ENCODE measurements at places on chromosomes 6 and 20.

- no peak for DNase-seq
Measured at GRCh38 chr6:149455031-149455732, 29.6 kb downstream of the ZC3H12D start.

DNA sequence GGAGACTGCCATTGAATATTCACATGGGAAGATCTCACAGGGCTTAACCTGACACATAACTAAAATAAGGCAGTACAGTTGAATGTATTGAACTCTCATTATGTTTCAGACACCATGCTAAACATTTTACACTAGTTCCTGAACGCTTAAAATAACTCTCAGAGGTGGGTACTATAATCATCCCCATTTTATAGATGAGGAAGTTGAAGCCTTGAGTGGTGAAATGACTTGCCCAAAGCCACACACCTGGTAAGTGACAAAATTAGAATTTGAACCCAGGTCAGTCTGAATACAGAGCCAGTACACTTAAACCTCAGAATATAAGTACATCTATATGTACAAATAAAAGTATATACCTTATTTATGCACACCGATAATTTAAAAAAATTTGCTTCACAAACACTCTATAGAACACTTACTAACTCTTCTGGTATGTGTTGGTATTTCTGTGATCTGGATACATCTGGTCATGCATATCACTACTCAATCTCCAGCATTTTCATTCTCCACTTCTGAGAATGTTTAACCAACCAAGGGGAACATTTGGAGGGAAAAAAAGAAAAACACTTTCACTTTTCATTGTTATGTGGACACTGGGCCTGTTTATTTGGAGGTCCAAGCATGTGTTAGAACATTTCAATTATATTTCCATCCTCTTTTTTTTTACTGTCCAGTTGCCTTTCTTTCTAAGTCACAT is 4.6 kb upstream of the BICRAL start:
- no peak for DNase-seq

GRCh38 chr20:34538671-34539123 is 19.8 kb upstream of the MAP1LC3A start:
- DNase-seq = peak; percentile 79

DNA sequence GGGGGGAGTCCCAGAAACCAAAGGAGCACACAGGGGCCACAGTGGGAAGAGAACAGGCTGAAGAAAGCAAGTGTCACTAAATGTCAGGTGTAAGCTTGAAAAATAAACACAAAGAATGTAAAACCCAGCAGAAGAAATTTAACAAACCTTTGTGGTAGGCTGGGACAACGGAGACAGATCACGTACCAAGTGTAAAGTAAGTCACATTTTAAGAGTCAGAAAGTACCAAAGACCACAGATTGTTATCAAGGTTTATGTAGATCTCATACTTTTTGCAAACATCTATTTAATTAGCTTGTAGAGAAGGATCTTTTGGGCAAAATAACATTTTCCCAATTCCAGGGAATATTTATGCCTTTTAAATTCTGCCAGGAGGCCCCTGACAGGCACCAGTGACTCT is 1.6 kb downstream of the CLIC5 start:
- no peak for DNase-seq

- no peak for DNase-seq
Measured at GRCh38 chr20:842547-842940, 9.0 kb downstream of the FAM110A start.

- DNase-seq = no peak
Measured at GRCh38 chr6:148021699-148022098, 320.9 kb upstream of the SASH1 start.

- DNase-seq = no peak
Measured at GRCh38 chr20:3995067-3995748, 20.1 kb downstream of the RNF24 start.

DNA sequence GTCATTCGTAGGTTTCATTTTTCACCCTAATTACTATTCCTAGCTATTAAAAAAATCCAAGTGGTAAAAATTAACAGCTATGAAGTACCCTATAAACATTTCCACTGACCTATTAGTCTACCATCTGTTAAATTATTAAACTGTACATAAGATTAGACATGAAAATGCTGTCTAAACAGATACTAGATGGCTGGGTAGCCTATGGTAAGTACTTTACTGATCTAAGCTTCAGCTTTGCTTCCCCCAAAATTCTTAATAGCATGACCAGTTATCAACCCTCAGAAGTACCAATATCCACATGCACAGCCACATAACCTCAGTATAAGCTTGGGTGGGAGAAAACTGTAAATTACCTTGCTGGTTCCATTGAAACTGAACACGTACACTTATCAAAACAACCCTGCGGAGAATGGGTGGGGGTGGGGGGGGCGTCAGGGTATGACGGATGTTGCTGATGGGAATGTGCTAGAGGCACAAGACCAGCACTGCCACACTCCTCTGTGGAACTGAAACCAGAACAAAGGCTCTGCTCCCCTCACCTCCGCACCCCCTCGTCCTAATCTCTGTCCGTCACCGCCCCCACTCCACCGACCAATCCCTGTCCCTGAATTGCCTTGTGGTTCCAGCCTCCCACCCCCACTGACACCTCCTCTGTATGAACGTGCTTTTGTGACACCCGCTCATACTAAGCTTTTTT is 45.3 kb downstream of the B4GALT5 start:
- DNase-seq = no peak

GRCh38 chr6:33521489-33522091 is 58.5 kb downstream of the BAK1 start:
- DNase-seq = no peak

- DNase-seq = no peak
Measured at GRCh38 chr6:2850538-2851113, 9.0 kb upstream of the SERPINB1 start.

GRCh38 chr20:5080384-5080877 is 39.3 kb downstream of the PCNA start:
- DNase-seq = no peak

DNA sequence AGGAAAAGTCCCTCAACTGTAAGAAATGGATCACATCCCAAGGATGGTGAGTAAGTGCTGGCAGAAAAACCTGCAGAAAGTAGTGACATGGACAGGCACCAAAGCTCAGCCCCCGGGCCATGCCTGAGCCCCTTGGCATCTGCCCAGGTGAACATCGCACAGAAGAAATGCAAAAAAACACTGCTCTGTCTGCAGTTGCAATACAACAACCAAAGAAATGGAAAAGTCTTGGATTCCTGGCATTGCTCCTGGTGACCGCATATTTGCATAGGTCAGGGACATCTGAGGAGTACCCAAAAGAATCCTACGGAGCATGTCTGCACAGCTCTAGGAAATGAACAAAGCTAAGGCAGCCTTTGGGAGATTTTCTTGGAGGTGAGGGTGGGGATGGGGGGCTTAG is 63.1 kb upstream of the PTPRT start:
- DNase-seq = no peak

- DNase-seq = peak; percentile 84
Measured at GRCh38 chr20:46752728-46753127, 43.3 kb downstream of the SLC2A10 start.
